ENCODE measurements at places on chromosomes 2 and 18.

DNA sequence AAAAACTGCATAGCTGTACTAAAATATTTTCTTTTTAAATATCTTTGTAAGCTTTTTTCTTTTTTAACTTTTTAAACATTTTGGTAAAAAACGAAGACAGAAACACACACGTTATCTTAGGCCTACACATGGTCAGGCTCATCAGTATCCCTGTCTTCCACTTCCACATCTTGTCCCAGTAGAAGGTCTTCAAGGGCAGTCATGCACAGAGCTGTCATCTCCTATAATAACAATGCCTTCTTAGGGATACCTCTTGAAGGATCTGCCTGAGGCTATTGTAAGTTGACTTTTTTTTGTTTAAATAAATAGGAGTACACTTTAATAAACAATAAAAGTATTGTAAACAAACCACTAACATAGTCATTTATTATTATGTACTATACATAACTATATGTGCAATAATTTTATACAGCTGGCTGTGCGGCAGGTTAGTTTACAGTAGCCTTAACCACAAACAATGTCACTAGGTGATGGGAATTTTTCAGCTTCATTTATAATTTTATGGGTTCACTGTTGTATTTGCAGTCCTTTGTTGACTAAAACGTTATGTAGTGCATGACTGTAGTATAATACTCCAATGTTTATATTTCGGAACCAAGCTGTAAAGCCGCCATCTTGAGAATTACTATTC is 124.4 kb downstream of the MAP4K4 start:
- DNase-seq = no peak

DNA sequence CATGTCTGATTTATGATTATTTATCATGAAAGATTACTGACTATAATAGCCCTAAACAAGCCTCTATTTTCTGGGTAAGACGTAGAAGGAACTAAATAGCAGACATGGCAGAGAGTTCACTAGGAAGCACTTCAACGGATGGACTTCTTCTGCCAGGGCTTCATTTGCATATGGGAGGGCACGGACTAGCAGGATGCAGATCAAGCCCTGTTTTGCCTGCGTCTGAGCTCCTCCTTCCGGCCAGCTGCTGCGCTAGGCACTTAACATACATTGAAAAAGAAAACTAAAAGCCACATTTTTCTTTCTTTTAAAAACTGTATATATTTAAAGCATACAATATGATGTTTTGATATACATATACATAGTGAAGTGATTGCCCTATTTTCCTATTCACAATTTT is 340.0 kb upstream of the MEX3C start:
- DNase-seq = peak; percentile 5

DNA sequence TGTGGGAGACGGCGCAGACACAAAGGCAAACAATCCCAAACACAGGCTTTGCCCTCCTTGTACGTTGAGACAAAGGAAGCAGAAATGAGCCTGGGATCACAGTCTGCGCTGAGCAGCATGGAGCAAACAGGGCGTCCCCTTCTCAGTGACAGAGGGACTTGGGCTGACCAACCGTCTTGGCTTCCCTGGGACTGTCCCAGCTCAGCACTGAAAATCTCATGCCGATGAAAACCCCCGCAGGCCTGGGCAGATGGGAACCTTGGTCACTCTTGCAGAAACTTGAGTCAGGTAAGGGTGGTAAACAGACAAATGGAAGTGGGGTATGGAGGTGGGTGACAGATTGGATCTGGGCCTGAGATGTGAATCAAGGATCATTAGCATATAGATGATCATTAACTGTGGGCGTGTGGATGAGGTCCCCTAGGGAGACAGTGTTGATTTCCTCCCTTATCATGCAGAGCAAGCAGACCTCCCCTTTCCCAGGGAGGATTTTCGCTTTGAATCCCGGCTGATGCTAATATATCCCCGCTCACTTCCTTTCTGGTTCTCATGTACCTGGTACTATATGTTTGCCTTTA is 19.1 kb upstream of the SH3BP4 start:
- DNase-seq = no peak

DNA sequence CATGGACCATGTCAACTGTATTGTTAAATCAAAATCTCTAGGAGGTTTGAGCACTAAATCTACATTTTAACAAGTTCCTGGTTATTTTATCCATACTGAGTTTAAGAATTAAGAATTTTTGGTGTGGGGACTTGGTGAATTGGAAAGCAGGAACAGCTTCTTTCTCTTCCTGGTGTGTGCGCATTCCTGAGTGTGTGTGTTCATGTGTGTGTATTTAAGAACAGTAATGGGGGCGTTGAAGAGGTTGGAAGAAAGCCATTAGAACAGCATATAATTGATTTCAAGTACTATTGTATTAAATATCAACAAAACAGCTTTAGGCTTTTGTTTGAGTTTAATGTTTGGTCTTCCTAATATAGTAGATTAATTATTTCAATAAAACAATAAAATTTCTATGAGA is 801.3 kb upstream of the ID2 start:
- DNase-seq = no peak

DNA sequence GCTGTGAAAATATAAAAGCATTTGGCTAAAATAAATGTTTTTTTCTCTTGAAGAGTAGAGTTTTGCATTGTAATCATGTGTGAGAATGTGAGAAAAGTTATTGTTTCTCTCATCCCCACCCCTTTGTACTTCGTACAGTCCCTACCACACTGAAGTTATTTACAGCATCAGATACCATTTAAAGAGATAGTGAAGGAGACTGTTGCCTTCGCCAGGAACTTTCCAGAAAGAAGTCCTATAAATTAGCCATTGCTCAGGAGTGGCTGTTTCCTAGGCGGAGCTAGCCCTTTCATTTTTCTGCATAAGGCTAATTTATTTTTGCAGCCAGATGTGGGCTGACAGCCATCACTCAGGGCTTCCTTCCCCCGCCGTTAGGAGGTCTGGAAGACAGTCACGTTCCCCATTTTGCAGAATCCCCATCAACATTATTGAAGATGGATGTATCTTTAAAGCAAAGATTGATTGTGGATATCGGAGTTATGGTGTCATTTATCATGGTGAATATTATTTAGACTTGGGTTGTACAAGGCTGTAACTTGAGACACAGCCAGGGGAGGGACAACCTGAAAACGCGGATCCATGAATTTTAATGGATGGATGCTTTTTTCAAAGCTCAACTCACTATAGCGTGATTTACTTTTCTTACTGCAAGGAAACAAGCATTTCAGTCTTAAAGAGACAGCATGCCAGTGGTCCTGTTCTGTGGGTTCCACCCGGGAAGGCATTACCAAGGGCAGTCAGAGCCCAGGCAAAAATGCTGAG is 17.1 kb downstream of the TSHZ1 start:
- DNase-seq = no peak

DNA sequence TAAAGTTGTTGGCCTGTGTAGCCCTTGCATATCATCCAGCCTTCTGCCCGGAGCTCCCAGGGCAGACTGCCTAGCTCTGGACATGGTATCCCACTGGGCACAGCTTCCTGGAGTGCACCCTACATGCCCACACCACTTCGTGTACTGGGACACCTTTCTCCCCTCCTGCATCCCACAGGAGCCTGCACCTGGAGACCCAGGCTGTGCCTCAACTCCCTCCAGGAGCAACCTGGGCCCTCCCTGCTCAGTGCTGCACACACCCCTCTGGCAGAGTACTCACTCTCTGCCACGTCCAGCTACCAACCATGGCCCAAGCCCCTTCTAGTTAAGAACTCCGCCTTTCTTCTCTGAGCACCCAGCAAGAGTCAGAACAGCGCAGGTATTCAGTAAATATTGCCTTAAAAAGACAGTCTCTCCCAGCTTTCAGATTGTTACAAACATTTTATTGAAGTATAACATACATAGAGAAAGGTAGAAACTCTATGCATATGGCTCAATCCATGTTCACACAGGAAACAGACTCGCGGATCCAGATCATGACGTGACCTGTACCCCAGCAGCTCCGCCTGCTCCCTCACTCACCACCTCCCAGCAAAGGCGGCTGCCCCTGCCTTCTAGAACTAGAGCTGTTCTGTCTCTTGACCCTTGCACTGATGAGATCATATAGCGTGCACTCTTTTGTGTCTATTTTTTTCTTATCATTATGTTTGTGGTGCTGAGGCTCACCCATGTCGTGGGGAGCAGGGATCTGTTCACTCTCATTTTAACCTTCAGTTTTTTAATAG is 98.4 kb upstream of the MYCN start:
- no peak for DNase-seq

DNA sequence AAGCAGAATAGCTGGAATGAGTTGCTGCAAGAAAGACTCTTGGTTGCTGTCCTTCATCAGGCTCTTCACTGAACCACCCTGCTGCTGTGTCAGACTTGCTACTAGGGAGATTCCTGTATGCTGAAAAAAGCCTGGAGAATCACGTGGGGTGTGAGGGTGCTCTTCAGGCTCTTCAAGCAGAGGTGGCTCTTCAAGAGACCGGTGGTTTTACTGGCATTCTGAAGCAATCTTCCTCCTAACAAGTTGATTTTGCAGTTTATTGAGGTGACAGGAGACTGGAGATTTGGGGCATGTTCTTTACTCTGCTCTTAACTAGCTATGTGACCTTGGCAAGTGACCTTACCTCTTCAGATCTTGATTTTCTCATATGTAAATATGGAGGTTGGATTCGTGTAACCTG is 14.1 kb downstream of the TMEM178A start:
- no peak for DNase-seq

- DNase-seq = no peak
These were observed 62.1 kb upstream of the SMIM21 start for GRCh38 chr18:75489493-75490190.

DNA sequence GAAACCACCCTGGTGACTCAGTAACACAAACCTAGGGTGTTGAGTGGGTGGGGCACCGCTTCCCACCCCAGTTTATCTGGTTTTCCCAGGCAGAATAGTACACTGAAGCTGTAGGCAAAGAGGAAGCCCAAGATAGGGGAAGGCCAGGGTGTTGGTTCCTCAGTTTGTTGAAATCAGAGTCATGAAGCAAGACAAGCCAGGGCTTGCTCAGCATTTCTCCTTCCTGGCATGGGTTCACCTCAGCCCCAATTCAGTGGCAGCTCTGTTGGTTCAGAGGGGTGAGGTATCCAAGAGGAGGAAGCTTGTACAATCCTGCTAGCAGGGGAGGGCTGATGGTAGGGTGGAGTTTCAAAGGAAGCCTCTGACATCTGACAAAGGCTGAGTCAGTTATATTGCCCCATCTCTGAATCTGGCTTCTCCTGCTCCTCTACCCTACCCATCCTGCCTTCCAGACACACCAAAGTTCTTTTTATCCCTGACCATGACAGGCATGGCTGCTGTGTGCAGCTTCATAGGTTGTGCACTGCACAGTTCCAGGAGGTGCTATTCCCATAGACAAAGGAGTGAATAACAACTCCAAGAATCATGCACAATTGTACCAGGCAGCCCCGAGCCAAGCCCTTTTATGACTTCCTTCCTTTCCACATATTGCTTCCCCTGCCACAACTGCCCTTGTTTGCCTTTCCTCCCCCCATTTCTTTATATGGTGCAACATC is 24.9 kb upstream of the RAB10 start:
- DNase-seq = no peak

- no peak for DNase-seq
These were observed 85.3 kb upstream of the SULT1C3 start for GRCh38 chr2:108154366-108155061.

DNA sequence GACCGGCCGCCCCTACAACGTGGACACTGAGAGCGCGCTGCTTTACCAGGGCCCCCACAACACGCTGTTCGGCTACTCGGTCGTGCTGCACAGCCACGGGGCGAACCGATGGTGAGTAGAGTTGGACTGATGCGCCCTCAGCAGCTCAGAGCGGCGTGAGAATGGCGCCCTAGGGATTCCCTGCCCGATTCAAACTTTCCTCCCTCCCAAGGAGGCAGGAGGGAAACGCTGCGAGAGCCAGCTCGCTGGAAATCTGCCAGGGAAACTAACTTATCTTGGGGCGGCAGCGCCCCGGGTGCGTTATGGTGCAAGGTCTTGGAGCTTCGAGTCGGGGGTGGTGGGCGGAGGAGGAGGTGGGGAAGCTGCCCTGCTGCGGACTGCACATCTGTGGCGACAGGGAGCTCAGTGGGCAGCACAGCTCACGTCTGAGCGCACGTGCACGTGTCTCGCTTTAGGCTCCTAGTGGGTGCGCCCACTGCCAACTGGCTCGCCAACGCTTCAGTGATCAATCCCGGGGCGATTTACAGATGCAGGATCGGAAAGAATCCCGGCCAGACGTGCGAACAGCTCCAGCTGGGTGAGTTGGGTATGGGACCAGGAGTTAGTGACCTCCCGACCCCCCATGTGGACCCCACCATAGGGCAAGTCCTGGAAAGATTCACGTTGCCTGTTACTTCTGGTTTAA is 697 bp downstream of the ITGA4 start:
- DNase-seq = peak; percentile 23

DNA sequence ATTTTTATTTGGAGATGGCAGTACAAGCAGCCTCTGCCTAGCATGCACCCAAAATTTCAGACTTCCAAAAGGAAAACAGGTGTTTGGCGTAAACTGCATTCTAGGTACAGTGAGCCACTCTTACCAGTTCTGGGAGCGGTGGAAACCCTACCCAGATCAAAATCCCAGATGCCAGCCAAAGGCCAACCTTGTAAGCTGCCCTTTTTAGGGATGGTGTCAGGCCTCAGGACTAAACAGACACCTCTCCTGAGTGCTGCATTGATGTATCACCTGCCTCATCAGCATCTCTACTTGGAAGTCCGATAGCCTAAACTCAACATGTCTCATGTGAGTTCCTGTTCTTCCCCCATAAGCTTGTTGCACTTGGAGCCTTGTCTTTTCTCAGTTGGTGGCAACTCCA is 104.0 kb downstream of the MAP4K4 start:
- no peak for DNase-seq

DNA sequence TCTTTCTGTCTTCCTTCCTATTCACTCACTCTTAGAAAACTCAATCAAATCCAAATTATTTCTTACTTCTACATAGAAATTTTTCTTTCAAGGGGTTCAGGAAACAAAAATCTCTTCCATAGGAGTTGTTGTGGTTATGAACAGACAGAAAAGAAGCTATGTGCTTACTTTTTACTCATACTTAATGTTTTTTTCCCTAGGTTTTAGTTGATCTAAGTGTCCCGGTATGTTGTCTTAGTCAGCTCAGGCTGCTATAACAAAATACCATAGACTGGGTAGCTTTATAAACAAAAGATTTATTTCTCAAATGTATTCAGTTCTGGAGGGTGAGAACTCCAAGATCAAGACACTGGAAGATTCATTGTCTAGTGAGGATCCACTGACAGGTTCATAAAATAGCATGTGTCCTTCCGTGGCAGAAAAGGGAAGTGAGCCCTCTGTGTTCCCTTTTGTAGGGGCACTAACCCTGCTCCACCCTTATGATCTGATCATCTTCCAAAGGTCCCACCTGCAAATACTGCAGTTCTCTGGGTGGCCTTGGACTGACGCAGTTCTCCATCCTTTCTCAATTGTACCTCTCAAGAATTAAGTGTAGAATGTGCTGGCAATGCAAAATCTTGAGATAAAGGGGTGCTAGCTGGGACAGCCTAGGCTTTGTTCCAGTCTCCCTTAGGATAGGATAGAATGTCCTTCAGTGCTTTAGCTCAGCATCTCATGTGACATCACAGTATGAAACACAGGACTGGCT is 14.4 kb upstream of the VRK2 start:
- peak; percentile 25 for DNase-seq

GRCh38 chr2:14016289-14016955 is 616.1 kb upstream of the LRATD1 start:
- no peak for DNase-seq

Data from germinal center (tissue), 1 donor.